ENCODE measurements at places on chromosomes 4 and X. TPM values are rescaled to one million over a fixed set of nuclear protein-coding genes. Genes with fewer than 3 reads are reported as not detected.

RS1 gene
- not detected for total RNA-seq

FAAH2 gene
- total RNA-seq, result 2.2 TPM

S100G gene
- total RNA-seq, result not detected

SGMS2 gene
- 26.8 TPM for total RNA-seq

DNA sequence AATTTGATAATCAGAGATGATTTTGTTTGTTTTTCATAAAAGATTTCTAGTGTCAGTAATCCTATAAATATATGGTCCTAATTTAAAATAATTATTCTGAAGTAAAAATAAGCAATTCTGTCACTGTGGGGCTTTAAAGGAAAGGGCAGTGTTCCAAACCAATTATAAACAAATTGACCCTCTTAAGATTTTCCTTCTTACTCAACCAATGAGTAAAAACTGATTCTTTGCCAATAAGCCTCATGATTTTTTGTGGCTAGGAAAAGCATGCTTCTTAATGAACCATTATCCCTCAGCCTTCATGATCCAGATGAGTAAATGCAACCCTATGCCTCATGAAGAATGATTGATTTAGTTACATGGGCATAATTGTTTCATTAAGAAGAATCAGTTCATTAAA is 1010.4 kb downstream of the ADGRL3 start:
- DNase-seq, result no peak

DNA sequence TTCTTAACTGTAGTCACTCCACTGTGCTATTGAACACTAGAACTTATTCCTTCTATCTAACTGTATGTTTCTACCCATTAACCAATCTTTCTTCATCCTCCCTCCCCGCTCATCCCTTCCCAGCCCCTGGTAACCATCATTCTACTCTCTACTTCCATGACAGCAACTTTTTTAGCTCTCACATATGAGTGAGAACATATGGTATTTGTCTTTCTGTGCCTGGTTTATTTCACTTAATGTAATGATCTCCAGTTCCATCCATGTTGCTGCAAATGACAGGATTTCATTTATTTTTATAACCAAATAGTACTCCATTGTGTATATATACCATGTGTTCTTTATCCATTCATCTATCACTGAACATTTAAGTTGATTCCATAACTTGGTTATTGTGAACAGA is 186.5 kb downstream of the GABRB1 start:
- DNase-seq, result no peak

- no peak for DNase-seq
These were observed 48.5 kb downstream of the FSTL5 start for GRCh38 chr4:162115333-162115732.

DNA sequence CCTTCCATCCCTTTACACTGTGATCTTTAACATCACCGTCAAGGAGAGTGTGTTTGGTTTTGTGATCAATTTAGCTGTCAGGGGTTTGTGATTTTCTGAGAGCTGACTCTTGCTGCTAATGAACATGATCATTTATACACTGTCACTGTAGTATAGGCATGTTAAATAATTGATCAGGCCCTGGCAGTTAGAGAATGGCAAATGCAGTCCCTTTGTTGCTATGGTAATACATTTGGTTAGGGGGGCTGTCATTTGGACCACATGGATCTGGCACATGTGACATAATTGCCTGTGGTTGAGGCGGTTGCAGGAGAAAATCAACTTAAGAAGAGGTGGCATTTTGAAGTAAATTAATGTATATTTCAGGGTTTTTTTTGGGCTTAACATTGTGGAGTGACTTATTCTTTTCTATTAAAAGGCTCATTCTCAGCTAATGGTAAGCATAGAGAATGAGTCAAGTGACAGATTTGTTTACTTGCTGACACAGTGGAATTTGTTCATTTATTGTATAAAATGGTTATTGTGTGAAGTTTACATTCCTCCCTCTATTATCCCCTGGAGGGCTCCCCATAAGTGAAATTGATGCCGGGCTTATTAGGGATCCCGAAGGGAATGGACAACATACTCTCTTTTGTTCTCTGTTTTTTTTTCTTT is 114.0 kb downstream of the FHIP1A start:
- no peak for DNase-seq

Data from adrenal gland (tissue), 19 donors.